ENCODE measurements at places on chromosomes 6 and 20. TPM values are rescaled to one million over a fixed set of nuclear protein-coding genes. Genes with fewer than 3 reads are reported as not detected.

GRCh38 chr6:150932996-150933395 is 67.5 kb downstream of the MTHFD1L start:
- no peak for DNase-seq

DNA sequence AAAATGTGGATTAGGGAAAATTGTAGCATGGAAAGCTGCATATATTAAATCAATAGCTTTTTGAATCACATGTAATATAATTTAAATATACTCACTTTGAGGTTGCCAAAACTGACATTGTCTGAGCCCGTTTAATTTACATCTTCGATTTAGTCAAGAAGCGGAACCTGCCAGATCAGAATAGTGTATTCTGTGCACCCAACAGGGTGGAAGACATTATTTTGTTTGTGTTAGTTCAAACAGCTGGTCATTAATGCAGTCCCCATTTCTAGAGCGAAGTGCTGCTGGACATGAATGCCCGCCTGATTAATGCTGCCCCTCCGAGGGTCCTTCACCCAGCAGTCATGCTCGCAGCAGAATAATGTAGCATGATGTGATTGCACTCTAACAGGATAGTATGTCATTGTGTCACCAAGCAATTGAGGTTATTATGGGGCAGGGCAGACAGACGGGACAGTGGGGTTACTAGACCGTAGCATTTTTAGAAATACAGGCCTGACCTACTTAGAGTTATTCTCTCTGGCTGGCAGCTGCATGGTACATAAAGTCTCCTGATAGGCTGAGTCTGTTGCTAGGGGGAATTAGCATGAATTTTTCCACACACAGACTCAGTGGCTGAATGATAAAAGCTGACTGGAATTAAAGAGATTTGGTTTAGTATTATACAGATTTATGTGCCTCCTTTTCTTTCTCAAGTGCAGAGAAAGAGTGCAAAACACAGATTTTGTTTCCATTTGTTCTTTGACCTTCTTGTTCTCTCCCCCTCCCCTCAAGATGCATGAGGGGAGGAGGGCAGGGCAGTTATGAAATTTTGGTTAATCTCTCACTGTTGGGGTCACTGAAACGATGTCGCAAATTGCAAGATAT is 147.1 kb downstream of the PRL start:
- no peak for DNase-seq

- DNase-seq = no peak
Observed at GRCh38 chr6:27130668-27131428, 116.7 kb upstream of the PRSS16 start.

DNA sequence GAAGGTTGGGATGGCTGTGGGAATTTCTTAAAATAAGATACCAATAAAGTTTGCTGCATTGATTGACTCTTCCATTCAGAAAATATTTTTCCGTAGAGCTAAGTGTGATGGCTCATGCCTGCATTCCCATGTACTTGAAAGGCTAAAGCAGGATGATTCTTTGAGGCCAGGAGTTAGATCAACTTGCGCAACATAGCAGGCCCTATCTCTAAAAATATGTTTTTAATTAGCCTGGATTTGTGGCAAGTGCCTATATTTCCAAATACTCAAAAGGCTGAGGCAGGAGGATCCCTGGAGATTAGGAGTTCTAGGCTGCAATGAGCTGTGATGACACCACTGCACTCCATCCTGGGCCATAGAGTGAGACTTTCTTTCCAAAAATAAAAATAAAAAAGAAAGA is 431.2 kb upstream of the PTCHD4 start:
- no peak for DNase-seq

GRCh38 chr6:168877821-168878282 is 375.8 kb downstream of the THBS2 start:
- peak; percentile 76 for DNase-seq

GRCh38 chr20:17431621-17432364 is 99.4 kb downstream of the BFSP1 start:
- DNase-seq = peak; percentile 24

AGPAT4 gene
- 8.7 TPM for total RNA-seq

GRCh38 chr6:26250698-26251044 is 114.3 kb upstream of the BTN3A2 start:
- DNase-seq = no peak

GRCh38 chr6:12022953-12023388 is 10.9 kb downstream of the HIVEP1 start:
- no peak for DNase-seq

GRCh38 chr20:1625083-1625690 is 5.4 kb upstream of the SIRPB1 start:
- no peak for DNase-seq

DNA sequence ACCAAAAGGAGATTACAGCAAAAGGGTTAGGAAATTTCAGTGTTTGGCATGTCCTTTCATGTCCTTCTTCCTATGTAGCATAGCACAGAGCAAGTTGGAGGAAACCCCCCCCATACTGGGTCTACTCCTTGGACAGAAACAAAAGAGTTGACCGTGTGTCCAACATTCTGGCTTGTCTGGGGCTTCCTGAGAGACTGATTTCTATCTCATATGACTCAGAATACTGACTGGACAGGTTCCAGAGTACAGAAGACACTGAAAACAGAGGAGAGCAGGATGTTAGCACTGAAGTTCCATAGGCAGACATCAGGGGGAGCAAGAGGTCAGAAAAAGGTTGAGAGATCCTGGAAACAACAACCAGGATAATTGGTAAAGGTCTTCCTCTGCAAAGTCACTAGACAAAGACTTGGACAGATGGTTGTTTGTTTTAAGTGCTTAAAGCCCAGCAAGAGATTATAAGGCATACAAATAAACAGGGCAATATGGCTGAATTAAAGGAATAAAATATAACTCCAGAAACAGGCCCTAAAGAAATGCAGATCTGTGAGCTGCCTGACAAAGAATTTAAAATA is 48.4 kb downstream of the USP49 start:
- DNase-seq = peak; percentile 88

CCDC170 gene
- total RNA-seq = 0.26 TPM

GRCh38 chr6:90536520-90536919 is 50.4 kb downstream of the MAP3K7 start:
- no peak for DNase-seq

DNA sequence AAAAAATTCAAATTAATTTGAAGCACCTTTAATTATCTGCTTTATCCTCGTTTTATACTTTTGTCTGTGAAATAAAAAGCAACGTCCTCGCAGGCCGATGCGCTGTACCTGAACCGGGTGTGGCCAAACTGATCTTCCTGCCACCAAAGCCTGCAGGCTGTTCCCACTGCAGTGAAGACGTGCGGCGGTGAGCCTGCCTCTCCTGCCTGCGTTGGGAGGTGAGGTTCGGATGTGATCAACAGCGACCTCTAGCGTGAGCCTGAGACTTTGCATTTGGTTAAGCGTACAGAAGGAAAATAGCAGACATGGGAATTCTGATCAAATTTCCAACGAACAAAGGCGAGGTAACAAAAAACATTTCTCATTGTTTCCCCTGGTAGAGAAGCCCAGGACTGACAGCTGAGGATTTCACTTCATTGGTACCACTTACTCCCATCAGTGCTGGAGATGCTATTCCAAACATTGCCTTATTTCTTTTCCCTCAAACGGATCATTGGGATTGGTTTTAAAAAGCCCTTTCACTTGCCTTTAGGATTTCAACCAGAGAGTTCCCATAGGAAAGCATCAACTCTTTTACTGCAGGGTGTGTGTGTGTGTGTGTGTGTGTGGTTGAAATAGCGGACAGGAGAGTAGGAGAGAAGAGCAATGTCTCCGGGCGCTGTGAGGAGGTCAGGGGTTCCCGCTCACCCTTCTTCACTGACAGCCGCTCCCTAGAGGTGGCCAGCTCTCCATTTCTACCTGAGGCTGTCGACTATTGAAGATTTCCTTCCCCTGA is 56.6 kb upstream of the CCN6 start:
- DNase-seq = peak; percentile 82

KCNQ5 gene
- total RNA-seq = 0.10 TPM

DNA sequence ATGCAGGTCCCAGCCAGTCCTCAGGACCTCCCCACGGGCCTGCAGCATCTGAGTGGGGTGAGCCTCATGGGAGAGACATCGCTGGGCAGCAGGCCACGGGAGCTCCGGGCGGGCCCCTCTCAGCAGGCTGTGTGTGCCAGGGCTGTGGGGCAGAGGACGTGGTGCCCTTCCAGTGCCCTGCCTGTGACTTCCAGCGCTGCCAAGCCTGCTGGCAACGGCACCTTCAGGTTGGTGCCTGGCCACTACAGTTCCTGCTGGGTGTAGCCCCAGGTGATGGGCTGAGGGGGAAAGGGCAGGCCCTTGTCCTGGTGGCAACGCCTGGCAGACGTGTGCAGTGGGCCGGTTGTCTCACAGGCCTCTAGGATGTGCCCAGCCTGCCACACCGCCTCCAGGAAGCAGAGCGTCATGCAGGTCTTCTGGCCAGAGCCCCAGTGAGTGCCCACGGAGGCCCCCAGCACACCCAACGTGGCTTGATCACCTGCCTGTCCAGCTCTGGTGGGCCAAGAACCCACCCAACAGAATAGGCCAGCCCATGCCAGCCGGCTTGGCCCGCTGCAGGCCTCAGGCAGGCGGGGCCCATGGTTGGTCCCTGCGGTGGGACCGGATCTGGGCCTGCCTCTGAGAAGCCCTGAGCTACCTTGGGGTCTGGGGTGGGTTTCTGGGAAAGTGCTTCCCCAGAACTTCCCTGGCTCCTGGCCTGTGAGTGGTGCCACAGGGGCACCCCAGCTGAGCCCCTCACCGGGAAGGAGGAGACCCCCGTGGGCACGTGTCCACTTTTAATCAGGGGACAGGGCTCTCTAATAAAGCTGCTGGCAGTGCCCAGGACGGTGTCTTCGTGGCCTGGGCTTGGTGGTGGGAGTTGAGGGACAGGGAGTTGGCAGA is 787 bp upstream of the TNFRSF6B start:
- no peak for DNase-seq

- no peak for DNase-seq
Observed at GRCh38 chr6:145749632-145750031, 14.3 kb upstream of the EPM2A start.

- no peak for DNase-seq
Observed at GRCh38 chr6:104601721-104602120, 258.0 kb downstream of the HACE1 start.

- no peak for DNase-seq
Observed at GRCh38 chr6:111992851-111993250, 61.1 kb upstream of the CCN6 start.

DNA sequence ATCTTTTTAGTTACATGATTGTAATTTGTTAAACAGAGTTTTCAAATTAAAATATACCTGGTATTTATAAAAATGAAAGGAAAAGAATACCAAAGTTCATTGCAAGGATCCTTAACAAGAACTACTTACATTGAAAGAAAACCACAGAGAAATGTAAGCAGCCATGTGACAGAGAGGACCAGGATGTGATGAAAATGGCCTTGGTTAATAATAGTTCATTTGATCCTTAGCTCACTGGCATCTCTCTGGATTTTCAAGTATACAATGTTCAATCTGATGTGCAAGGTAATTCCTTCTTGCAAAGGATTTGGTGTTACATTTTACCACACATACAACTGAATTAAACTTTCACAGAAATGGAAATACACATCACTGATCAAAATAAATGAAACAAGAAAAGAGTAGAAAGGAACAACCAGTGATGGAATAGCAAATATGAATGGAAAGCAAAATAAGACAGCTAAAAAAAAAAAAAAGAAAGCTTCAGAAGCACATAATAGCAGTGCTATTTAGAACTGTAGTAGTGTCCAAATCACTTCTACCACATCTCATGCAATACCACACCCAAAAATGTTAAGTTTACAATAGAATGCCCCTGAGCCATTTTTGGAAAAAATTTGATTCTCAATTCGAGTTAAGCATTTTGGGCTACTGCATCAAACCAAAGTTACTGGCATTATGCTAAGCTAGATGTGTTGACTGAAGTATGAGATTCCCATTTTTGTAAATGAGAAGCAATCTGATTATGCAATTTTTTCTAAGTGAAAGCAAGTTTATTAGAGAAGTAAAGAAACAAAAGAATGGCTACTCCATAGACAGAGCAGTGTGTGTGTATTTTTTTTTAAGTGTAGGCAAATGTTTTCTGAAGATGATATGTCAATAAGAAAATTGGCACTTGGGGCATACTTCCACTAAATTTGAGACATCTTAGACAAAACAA is 22.6 kb upstream of the HLA-A start:
- no peak for DNase-seq

DNA sequence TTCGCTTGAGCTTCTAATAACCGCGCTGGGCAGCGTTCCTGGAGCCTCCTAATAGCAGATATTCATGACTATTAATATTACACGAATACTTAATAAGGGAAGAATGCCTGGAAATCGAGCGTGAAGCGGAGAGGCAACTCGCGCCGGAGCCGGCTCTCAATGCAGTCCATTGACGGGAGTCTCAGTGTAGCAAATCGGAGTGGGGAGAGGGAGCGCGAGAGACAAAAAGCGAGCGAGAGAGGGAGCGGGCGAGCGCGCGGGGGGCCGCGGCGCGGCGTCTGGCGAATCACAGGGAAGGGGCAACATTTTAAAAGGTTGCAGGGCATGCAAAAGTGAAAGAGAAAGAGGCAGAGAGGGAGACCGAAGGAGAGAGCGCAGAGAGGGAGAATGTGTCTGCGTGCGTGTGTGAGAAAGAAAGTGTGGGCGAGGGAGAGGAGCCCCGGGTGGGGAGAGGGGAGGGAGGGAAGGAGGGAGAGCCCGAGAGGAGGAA is 2.9 kb downstream of the TFAP2A start:
- peak; percentile 75 for DNase-seq

TNXB gene
- 10.6 TPM for total RNA-seq
